CD4-positive, alpha-beta T cell treated with Interferon alpha-2 for 1 hour (primary cell): ENCODE measurements at places on chromosomes 1 and 21.

DNA sequence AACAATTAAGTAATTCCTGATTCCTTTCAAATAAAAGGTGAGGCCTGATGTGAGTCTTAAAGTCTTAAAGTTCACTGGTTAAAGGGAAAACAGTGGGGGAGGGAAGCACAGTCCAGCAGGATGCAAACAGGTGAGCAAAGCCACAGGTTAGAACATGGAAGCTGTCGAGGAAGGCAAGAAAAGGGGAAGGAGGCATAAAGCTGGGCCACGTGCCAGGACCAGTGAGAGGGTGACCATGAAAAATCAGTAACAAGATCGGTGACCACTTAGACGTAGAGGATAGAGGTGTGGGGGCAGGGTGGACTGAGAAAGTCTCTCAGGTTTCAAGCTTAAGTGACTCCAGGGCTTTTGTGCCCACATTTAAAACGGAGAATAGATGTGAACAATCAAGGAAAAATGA lies 231.3 kb downstream of the SETD4 start:
- no peak for DNase-seq

GRCh38 chr1:161398900-161399256 lies 31.2 kb upstream of the CFAP126 start:
- DNase-seq = no peak

- no peak for DNase-seq
These were observed 37.0 kb upstream of the KCNA10 start for GRCh38 chr1:110555807-110556470.

DNA sequence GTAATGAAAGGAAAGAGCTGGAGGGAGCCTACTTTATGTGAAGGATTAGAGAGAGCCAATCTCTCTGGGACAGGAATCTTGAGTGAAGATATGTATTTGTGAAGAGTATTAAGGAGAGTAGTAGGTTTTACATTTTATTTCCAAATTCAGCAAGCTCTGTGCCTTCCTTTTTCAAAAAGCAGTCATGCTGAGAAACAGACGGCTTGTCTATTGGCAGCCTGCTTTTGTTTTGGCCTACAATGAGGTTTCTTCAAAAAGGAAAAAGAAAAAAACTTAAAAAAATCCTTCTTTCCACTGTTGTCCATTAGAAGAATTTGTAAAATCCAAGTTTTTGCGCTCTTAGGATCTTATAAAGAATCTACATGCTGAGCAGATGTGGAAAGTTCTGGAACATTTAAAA lies 103.6 kb upstream of the PTGFR start:
- DNase-seq = no peak

- no peak for DNase-seq
These were observed 819 bp downstream of the SLC25A34 start for GRCh38 chr1:15736892-15737261.

GRCh38 chr1:228394571-228395394 lies 11.9 kb downstream of the TRIM11 start:
- no peak for DNase-seq

- no peak for DNase-seq
These were observed 174.0 kb upstream of the ATP1B1 start for GRCh38 chr1:168932539-168932938.

GRCh38 chr1:173562813-173563212 lies 40.1 kb downstream of the SLC9C2 start:
- DNase-seq = no peak

GRCh38 chr1:34907487-34908090 lies 21.9 kb downstream of the DLGAP3 start:
- DNase-seq = no peak

DNA sequence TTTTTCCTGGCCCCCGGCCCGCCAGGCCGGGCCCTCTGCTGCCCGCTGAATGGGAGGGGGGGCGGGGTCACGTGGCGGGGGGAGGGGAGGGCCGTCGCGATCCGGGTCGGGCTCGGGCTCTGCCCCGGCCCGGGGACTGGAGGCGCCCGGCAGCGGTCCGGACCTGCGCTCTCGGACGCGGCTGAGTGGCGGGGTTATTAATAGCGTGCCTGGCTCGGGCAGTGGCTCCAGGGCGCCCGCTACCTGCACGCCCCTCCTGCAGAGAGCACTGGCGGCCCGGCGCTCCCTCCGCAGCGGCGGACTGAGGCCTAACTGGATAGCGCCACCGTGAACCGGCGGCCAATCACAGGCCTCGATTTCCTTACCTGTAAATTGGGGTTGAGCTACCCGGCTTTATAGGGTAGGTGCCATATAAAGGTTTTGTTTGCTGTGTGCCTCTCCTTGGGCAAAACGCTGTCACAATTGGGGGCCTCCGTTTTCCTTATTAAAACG lies 28.1 kb downstream of the AHDC1 start:
- no peak for DNase-seq

DNA sequence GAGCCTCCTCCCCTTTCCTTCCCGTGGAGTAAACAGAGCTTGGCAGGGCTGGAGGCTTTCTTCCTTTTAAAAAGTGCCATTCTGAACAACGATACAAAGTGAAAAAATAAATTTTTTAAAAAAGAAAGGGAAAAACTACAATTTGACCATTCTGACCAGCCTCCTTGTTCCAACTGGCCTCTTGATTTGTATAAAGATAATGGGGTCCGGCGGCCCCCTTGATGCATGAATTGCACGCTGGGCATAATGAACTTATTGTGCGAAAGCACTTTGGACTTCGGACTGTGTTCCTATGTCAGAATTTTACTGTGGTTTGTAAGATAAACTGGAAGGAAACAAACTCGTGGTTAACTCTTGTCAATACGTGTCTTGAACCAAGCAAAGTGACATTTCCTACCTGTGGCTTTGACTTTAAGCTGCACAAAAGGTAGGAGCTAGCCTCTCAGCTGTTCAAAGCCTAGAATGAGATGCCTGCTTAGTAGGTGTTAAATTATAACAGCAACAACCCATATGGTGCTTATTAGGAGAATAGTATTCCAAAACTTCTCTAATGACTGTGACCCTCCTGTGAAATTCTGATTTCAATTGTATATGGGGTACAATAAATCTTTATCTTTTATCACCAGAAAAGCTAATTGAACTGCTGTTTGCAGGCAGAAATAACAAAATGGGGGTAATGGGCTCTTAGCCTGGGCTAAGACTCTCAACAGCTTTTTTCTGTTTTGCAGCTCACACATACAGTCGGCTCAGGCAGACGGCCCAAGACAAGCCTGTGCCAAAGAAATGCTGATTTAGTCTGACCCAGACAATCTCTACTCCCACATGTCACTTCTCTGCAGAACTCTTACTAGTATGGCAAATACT lies 9.3 kb downstream of the IRF2BP2 start:
- peak; percentile 69 for DNase-seq

DNA sequence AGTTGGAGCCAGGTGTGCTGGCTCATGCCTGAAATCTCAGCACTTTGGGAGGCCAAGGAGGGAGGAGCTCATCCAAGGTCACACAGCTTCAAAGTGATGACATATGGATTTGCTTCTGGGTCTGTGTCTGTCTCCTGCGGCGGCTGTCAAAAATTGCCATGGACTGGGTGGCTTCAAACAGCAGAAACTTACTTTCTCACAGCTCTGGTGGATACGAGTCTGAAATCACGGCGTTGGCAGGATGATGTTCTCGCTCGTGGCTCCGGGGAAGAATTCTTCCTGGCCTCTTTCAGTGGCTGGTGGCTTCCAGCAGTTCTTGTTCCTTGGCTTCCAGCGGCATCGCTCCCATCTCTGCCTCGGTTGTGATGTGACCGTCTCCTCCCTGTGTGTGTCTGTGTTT lies 314.8 kb upstream of the C1orf174 start:
- DNase-seq = no peak

DNA sequence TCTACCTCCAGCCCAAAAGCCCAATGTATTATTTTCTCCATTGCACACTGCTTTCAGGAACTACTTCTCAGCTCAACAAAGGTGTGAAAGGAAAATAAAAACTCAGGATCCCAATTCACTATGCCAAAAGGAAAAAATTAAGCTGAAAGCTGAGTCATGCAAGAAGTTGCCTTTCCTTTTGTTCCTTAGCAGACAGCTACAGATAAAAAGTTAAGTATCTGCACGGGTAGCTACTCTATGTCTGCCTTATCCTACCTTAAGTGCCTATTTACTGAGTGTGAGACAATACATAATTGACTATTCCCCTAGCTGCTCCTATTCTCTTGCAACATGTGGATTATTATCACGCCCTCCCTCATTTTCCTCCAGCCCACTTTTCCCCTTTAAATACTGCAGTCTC lies 84.1 kb downstream of the ADCY10 start:
- DNase-seq = no peak

DNA sequence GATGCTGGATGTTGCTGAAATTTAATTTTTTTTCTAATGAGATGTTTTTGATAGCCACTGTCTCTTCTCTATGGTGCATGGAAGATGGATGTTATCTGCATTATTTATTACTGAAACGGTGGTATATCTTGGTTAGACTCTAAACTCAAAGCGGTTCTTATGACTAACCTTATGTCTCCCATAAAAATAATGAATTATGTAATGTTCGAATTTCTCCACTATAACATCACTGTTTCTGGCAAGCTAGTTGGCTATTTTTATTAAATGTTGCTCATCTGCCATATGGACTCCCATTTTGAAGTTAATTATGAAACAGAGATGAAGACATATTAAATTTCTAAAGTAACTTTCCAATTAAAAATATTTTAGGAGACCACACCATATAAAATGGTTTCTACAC lies 808.6 kb upstream of the ADGRL4 start:
- no peak for DNase-seq

- DNase-seq = no peak
These were observed 113.2 kb upstream of the KAZN start for GRCh38 chr1:14485285-14485684.

GRCh38 chr1:174322202-174322862 lies 125.4 kb upstream of the GPR52 start:
- no peak for DNase-seq

GRCh38 chr1:23825762-23826522 lies 713 bp upstream of the HMGCL start:
- DNase-seq = peak; percentile 29

DNA sequence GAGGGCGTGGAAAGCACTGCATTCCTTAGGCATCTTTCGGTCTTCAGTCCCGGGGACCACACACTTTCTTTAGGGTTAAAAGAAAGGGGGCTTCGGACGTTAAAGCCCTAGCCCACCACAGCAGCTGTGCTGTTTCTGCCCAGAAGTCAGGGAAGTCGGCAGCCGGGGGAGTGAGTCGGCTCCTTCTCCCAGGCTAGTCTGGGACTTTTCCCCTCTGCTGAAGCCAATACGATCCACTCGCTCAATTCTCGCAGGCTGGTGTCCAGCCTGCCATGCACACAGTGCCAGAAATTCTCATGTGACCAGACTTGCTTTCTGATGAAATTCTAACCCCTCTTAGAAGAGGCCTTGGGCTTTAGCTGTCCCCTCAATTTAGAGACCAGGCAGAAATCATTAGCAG lies 67.7 kb downstream of the BCAR3 start:
- no peak for DNase-seq

DNA sequence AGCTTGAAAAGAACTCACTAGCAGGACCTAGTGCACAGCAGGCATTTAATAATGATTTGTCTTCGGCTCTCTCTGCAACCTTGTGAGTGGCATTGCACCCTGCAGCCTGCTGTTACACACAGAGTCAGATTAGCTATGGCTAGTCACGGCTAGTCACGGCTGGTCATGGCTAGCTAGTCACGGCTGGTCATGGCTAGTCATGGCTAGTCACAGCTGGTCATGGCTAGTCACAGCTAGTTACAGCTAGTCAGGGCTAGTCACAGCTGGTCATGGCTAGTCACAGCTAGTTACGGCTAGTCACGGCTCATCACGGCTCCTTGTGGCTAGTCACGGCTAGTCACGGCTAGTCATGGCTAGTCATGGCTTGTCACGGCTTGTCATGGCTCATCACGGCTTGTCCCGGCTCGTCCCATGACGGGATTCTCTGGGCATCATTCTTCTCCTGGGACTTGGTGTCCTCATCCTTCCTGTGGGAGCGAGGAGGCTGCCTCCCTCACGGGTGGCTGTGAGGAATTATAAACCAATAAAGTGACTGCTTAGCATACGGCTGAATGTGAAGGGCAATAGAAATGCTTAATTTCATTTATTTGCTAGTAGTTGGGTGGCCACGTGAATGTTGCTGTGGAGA lies 12.5 kb upstream of the KIF26B start:
- DNase-seq = no peak

- DNase-seq = no peak
These were observed 27.6 kb downstream of the NIPAL3 start for GRCh38 chr1:24443241-24443656.

GRCh38 chr21:41923631-41924367 lies 30.0 kb downstream of the C2CD2 start:
- DNase-seq = no peak

DNA sequence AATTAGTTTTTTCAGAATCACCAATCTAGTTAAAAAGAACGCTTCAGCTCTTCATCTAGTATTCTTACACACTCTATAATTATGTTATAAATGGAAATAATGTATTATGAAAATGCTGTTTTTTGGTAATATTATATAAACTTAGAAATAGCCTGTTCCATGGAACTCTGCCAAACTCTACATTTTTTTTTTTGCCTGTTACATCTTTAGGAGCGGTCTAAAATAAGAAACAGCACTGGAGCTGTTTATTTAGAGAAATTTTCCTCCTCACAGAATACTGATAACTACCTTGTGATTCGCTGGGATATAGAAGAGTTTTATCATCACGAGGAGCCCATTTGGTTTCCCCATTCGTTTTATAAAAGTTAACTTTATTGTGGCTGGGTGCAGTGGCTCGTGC lies 58.5 kb downstream of the PKN2 start:
- no peak for DNase-seq

- no peak for DNase-seq
These were observed 76.0 kb upstream of the SOD1 start for GRCh38 chr21:31583498-31583897.

- no peak for DNase-seq
These were observed 1.1 kb upstream of the COL8A2 start for GRCh38 chr1:36126005-36126716.

GRCh38 chr1:2783069-2783434 lies 18.4 kb downstream of the TTC34 start:
- DNase-seq = no peak

- no peak for DNase-seq
These were observed 39.4 kb upstream of the PPIH start for GRCh38 chr1:42618866-42619265.

DNA sequence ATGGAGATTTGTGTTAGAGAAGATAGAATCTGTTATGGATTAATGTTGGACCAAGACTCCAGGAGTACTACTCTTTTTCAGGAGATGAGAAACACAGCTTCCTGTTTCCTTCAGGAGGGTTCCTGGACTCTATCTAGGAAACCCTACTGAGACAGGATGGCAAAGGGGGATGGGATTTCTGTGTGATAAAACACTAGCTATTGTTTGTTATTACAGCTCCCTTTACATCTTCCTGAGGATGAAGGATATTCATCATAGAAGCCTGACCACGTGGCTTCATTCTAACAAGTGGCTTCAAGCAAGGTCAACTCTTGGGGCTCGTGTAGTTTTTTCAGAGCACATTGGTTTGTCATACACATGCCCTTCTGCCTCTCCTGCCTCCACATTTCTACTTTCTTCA lies 33.3 kb downstream of the RGL1 start:
- DNase-seq = no peak
